Posterior vena cava (tissue), 2 donors: ENCODE measurements at places on chromosomes 11 and 22. TPM values are rescaled to one million over a fixed set of nuclear protein-coding genes. Genes with fewer than 3 reads are reported as not detected.

DNA sequence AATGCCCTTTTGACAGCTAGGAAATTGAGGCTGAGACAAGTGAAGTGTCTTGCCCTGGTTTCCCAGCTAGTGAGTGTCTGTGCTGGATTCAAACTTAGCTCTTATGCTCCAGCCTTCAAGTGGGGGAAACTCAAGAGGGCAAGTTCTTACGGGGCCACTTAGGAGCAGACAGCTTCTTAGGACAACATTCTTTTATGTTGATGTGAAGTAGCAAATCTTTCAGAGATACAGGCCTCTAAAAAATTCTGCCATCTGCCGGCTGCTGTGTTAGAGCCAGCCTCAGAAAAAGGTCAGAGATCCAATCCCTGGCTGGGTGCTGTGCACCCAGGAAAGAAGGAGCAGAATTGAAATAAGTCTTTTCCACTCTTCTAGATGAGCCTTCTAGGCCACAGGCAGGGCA, 26.6 kb downstream of the TIMP3 start:
- DNase-seq, result no peak

- DNase-seq, result no peak
These were observed 3.4 kb downstream of the RCE1 start for GRCh38 chr11:66846671-66847091.

DNA sequence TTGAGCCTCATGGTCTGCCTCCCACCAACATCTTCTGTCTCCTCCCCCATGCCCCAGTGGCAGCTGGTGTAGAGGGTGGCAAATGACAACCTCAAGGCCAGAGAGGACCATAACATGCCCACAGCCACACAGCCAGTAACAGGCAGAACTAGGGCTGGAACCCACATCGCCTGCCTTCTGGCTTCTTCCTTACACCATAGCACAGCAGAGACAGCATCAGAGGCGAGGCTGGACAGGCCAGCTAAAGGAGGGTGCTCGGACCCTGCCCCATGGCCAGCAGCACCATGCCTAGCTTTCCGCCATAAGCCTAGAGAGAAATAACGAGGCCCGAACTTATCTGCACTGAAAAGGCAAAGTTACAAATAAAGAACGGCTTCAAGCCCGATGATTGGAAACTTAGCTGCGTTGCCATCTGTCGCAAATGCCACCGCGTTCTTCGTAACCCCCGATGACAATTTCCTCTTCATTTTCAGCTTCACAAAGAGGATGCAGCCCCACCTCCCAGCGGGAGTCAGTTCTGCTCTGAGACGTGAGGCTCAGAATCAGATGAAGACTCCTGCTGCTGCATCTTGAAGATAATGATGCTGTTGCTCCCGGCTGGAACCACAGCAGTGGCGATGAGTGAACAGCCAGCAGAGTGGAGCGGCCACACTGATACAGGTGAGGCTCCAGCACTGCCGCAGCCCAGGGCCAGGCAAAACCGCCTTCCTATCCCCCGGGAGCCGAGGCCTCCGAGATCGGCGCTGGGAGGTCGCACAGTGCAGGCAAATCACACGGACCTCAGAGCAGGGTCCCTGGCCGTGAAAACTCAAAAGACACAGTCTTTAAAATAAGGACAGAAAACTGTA, 73.8 kb upstream of the RTL6 start:
- DNase-seq, result no peak

DNA sequence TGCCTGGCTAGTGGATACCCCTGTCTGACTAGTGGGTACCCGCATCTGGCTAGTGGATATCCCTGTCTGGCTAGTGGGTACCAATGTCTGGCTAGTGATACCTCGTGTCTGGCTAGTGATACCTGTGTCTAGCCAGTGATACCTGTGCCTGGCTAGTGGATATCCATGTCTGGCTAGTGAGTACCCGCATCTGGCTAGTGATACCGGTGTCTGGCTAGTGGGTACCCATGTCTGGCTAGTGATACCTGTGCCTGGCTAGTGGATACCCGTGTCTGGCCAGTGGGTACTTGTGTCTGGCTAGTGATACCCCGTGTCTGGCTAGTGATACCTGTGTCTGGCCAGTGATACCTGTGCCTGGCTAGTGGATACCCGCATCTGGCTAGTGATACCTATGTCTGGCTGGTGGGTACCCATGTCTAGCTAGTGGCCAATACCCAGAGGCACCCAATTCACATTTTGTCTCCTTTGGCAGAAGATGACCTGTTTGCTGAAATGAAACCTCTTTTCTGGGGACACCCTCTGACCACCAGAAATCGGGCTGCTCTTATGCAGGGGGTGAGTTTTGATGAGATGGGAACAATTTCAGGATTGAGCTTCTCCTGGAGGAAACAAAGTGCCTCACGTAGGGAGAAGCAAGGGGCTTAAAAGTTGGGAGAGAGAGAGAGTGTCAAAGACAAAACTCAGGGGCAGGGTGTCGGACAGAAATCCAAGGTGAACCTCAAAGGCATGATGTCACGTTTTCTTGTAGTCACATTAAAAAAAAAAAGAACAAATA, 63.4 kb downstream of the SMIM38 start:
- DNase-seq, result no peak

DNA sequence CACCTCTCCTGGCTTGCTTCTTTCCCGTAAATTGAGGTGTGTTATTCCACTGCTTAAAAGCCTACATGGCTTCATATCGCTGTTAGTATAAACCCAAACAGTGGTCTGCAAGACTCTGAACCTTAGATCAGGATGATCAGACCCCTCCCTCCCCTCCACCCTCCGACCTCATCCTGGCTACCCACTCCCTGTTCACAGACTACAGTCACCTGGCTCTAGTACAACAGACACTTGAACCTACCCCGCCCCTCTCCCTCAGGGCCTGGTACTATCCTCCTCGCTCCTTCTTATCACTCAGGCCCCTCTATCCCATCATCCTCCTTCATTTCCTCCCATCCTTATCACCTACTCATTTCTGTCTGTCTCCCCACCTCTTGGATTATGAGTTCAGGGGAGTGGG, 20.1 kb downstream of the PTPRJ start:
- no peak for DNase-seq

- no peak for DNase-seq
These were observed 181.5 kb upstream of the E2F8 start for GRCh38 chr11:19422276-19422675.

DNA sequence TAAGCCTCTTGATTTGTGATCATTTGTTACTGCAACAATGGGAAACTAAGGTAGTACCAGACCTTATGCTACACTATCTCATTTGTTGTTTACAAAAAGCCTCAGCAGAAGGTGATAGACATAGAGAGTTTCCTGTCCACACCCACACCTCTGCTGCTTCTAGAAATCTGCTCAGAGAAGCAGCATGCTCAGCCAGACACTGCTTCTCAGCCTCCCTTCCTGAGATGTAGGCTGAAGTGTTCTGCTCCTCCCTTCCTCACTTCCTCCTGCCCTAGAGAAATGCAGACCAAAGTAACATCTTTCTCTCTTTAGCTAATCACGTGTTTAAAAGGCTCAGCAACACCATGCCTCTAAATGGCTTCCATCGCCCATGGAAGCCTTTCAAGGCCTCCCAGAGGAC, 88.4 kb downstream of the SLC1A2 start:
- DNase-seq, result no peak

DNA sequence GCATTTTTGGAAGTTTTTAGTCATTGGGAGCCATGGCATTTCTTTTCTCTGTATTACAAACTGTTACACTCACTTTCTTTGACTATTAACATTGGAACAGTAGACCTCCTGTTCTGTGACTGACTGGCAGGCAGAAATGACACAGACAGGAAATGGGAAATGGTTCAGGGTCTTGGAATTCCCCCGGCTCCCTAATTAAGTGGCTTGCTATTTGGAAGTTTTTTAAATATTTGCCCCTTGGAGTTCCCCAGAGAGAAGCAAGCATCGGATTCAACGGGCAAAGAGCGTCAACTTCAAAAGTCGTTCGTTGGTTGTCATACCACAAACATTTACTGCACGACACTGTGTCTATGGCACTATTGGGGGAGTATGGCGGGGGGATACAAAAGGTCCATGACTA, 1.1 kb upstream of the BIRC2 start:
- DNase-seq, result no peak

- no peak for DNase-seq
These were observed 976.0 kb downstream of the OPCML start for GRCh38 chr11:132556316-132556715.

GRCh38 chr11:69837791-69838190, 18.6 kb upstream of the FGF3 start:
- peak; percentile 46 for DNase-seq

- DNase-seq, result no peak
These were observed 76.4 kb downstream of the TP53I11 start for GRCh38 chr11:44874284-44874683.

DNA sequence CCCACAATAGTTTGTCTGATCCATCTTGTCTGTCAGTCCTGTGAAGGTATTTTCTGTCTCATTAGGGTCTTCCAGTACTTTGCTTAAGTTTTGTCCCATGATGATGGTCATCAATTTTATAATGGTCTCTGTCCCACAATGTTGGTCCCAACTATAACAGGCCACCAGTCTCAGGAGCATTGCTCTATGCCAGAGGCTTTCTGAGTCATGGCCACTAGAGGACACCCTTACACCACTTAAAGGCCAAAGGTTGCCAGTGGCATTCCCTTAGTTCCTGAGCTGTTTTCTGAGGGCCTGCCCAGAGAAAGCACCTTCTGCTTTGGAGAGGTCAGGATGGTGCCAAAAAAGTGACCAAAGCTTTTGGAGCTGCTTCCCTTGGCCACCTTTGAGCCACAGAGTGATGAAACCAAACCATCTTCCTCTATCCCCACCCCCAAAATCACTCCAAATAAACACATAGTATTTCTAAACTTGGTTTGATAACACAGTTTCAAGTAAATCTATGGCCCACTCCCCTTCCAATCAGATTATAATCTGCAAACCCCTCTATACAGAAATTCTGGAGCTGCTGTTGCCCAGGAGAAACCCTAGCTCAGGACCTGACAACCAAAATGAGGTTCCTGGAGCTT, 19.3 kb downstream of the EIF3F start:
- DNase-seq, result no peak

DNA sequence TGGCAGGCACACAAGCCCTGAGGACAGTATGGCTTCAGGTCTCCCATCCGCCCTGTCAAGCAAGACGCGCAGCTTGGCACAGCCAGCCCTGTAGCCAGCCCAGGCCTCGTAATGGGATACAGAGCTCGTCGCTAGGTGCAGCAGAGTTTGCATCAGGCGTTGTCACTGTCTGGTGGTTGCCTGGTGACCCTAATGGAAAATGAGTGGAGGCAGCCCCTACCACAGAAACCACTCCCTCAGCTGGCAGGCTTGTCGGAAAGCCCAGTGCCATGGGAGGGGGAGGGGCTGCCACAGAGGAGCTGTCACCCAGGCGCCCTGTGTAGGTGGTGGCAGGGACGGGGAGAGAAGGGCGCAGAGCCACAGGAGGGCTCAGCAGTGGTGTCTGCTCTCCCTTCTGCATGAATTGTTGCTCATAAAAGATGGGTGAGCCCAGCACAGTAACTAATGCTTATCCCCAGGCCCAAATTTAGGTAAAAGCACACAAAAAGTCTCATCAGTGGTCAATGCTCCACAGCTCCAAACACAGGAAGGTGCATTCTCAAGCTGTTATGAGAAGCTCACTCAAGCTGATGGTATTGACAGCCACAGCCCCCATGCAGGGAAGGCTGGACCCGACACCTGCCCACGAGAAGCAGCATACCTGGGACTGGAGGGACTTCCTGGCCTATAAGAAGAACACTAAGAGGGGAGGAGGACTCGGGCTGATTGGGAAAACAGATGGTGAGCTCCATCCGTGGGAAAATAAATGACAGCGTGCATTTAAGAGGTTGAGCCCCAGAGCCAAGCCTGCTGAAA, 164.6 kb downstream of the ETS1 start:
- DNase-seq, result no peak

GRCh38 chr11:64502634-64503033, 88.4 kb upstream of the SLC22A12 start:
- no peak for DNase-seq

DNA sequence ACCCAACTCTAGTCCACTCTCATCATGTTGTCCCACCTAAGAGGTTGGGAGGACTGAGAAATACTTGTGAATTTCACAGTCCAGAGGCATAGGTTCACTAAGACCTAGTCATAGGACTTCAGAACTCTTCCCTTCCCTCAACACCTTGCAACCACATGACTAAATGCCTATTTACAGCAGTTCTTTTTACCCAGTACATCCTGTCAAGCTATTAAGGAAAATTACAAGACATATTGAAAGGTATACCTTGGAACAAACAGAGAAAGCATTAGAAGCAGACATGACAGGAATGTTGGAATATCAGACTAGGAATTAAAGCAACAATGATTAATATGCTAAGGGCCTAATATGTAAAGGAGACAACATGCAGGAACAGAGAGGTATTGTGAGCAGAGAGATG, 563.8 kb upstream of the LRRC4C start:
- DNase-seq, result no peak

- DNase-seq, result peak; percentile 93
These were observed 6.3 kb downstream of the CEND1 start for GRCh38 chr11:783581-784015.

MFRP gene
- total RNA-seq, result not detected

EFCAB6 gene
- total RNA-seq, result 1.7 TPM

OR2AT4 gene
- not detected for total RNA-seq

SLC22A6 gene
- not detected for total RNA-seq

GALR3 gene
- not detected for total RNA-seq

APOBEC3H gene
- total RNA-seq, result not detected
